ENCODE measurements at places on chromosomes 6 and 20.

DNA sequence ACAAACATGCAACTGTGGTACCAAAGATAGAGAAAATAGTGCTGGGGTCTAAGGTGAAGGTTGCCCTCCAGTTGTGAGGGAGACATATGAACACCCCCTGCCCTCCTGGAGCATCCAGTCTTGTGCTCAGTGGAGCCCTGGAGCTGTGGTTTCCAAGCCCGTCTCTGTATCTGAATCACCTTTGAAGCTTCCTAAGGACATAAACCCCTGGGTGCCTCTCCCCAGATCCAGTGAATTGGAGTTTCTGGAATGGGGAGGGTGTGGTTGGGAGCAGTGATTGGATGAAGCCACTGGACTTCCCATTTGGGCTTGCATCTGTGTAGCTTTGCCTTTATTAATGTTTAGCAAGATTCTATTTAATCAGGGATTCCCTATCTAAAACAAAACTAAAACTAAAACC, 22.4 kb upstream of the E2F3 start:
- DNase-seq: no peak

DNA sequence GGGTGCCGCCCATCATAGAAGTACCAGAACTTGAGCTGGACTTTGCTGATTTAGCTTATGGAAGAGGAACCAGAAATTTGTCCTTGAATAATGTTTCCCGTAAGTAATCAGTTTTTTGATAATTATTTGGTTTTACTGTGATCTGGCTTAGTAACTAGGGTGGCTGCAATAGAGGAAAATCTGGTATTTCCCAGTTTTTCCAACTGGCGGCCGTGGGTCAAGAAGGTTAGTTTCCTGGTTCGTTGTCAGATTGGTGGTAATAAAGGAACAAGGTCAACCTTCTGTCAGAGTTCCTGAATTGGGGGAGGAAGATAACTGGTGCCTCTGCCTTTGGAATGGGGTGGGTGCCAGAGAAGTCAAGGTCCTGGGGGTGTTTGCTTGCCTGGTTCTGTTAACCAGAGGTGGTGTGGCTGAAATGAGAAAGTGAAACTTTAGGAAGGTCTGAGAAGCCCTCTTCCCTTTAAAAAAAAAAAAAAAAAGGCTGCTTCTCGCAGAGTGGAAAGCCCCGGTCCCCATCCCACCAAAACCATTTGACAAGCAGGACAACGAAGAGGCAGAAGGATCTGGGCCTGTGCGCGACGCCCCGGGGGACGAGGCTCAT, at the start of gene CALHM6:
Gene CALHM6, plus strand, starts transcription at position 45 of the 601 bp plus-strand sequence. Its CDS starts 555 bp downstream, at position 600.
- no peak for DNase-seq

- DNase-seq: no peak
Measured at GRCh38 chr6:33412140-33413009, 1.6 kb downstream of the PHF1 start.

DNA sequence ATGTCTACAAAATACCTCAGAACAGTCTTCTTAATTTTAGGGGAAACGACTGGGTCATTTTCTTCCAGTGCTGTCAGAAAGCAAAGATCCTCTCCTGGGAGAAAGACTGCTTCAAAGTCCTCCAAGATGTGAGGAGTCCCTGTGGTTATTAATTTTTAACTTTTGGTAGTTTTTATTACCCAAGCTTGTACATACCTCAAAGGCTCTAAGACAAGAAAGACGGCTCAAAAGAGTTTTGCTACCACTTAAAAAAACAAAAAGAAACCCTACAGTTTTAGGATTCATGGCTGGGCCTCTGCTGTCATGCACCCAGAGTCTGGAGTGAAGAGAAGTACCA, 56.1 kb upstream of the APCDD1L start:
- DNase-seq: no peak

GRCh38 chr6:34866509-34866908, 21.3 kb downstream of the TAF11 start:
- no peak for DNase-seq

DNA sequence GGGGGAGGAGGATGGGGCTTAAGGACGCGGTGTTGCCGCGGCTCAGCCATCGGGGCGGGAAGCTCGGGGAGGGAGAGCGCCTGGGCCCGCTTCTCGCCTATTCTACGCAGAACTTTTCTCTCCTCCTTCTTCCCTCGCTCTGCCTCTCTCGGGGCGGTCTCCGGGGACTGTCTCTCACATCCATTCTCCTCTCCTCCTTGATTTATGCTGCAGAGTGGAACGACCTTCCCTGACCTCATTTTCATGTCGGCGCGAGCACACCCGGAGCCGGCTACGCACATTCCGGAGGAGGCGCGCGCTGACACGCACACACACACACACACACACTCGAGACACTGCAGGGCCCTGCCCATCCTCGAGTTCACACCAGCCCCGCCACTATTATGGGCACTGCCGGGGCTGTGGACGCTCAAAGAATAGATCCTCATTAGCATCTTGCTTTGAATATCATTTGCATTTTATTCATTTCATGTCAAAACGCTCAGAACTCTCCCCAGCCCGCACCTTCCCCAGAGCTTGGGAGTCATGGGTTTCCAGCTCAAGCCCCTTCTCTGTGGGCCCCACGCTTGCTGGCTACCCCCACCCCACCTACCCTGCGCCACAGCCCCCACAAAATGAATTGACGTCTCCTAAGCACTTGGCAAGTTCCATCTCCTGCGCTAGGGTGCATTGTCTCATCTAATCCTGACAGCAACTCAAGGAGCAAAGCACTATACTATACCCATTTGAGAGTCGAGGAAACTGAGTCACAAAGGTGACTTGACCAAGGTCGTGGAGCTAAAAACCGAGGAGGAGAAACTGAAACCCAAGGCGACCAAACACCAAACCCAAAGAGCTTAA, 36.8 kb downstream of the NCR2 start:
- DNase-seq: no peak

- DNase-seq: no peak
Measured at GRCh38 chr6:1405221-1405620, 15.8 kb downstream of the FOXF2 start.

- no peak for DNase-seq
Measured at GRCh38 chr6:77231438-77232305, 231.6 kb downstream of the HTR1B start.

GRCh38 chr6:159720708-159721107, 6.6 kb upstream of the WTAP start:
- peak; percentile 11 for DNase-seq

- DNase-seq: no peak
Measured at GRCh38 chr6:46368169-46368536, 123.1 kb downstream of the RCAN2 start.

GRCh38 chr6:108795122-108795521, 53.1 kb upstream of the ARMC2 start:
- no peak for DNase-seq

- DNase-seq: no peak
Measured at GRCh38 chr6:142732790-142733189, 212.2 kb downstream of the HIVEP2 start.

DNA sequence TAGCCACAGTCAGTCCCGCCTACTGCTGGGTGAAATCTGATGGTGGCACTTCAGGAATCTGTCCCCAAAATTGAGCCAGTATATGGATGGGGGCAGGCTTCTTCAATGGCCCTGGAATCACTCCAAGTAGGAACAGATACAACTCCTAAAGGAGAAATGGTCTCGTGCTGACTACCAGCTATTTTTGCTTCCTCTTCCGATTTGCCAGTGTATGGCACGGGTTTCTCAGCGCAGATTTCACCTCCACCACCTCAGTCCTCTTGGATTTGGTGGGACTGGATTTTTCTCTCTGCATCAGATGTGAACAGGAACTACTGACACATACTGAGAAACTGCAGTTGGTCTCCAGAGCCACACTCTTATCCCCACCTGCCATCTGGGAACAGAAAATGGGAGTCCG, 27.2 kb downstream of the PNPLA1 start:
- no peak for DNase-seq

- no peak for DNase-seq
Measured at GRCh38 chr6:36150283-36150682, 20.0 kb downstream of the MAPK13 start.

- no peak for DNase-seq
Measured at GRCh38 chr20:2357114-2357513, 23.6 kb upstream of the TGM6 start.

DNA sequence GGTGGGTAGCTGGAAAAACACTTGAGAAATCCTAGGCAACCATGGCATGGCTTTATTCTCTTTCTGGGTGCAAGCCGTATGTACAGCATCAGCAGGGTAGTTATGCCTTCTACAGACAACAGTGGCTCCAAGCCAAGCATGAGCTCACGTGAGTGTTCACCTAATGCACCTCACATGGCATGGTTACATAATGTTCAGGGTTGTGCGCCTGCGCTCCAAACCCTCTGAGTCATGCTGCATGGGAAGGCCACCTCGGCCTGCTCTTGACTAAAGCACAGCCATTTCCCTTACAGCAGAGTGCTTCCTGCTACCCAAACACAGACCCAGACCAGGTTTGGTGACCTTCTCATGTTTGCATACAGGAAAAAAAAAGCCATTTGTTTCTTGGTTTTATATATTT, 96.2 kb downstream of the VIP start:
- no peak for DNase-seq

DNA sequence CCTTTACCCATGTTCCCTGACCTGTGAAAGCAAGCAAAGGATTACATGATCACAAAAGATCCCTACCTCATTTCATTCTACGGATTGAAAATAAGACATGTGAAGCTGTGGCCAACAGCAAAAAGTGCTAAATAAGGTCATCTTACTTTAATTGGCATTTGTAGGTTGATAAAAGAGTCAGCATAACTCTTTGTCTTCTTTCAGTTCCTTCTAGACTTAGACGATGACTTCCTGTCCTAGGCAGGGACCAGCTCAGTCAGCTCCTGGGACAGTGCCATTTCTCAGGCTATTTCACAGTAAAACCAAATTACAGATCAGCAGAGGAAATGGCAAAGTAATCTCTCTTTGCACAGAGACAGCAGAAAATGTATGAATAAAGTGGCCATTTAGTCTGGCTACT, 480.7 kb downstream of the RFPL4B start:
- DNase-seq: no peak

- no peak for DNase-seq
Measured at GRCh38 chr20:19872001-19872400, 113.9 kb downstream of the RIN2 start.

DNA sequence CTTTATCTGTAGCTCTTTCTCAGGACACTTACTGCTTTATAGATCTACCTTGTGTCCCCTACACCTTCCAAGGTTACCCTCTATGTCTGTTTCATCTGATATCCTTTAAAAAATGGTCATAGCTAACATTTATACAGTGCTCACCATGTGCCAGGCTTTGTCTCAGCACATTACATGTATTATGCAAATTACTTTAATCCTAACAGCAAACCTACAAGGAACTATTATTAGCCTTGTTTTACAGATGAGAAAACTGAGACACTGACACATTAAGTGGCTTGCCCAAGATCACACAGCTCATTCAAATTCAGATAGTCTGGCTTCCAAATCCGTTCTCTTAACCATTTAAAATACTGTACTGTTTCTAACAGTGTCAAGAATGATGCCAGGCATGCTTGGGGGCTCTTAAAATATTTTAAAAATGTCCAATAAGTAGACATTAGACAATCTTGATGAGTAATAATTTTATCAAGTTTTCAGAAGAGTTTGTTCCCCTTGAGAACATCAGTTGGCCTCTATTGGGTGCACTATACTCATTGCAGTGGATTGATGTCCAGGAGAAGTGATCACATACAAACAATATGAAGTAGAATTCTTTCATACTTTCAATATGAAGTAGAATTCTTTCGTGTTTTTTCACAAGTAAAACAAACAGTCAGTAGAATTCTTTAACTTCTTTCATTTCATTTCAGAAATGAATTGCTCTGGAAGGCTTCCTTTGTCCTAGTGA, 69.6 kb downstream of the DNAH8 start:
- DNase-seq: no peak

GRCh38 chr20:10970109-10970508, 296.3 kb upstream of the JAG1 start:
- DNase-seq: no peak

DNA sequence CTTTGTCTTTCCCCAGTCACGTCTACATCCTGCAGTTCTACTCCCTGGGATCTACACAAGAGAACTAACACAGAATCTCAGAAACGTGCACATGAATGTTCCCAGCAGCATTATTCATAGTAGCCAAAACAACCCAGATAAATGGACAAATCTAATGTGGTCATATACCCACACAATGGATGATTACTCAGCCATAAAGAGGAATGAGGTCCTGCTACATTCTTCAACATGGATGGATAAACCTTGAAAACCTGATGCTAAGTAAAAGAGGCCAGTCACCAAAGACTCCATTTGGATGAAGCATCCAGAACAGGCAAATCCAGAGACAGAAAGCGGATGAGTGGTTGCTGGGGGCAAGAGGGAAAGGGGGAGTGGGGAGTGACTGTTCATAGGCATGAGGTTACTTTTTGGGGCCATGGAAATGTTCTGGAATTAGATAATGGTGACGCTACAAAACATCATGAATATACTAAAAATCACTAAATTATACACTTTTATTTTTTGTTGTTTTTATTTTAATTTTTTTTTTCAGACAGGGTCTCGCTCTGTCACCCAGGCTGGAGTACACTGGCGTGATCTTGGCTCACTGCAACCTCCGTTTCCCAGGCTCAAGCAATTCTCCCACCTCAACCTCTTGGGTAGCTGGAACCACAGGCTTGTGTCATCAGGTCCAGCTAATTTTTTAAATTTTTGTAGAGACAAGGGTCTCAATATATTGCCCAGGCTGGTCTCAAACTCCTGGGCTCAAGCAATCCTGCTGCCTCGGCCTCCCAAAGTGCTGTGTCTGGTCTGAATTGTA, 50.8 kb upstream of the DSN1 start:
- DNase-seq: no peak

DNA sequence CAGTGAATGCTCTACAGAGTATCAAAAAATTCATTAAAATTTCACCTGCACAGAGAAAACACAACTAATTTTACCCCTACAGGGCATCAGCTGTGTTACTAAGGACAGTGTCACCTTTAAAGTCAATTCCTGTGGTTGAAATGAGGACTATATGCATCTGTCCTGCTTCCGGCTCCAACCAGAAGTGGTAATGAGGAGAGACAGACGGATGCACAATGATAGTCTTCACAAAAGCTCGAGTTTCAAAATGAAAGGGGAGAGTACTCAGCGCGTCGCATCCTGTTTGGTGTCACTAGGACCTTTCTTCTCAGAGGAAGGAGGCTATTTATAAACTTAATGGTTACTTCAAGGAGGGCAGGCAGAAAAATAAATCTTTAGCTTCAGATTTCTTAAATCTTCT, 86.5 kb downstream of the LYRM4 start:
- no peak for DNase-seq
